ENCODE measurements at places on chromosomes 4 and X.

DNA sequence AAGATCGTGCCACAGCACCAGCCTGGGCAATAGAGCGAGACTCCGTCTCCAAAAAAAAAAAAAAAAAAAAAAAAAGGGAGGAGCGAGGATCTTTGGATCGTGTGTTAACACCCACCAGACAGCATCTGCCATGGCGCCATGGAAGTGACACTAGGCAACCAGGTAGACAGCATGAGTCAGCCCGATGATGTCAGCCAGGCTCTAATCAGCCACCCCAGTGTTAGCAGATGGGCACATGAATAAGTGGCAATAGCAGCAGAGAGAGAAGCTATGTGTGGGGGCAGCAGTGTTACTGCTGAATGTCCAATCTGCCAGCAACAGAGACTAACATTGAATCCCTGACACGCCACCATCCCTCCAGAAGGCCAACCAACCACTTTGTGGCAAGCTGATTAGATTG, 6.6 kb downstream of the SYN1 start:
- no peak for DNase-seq

DNA sequence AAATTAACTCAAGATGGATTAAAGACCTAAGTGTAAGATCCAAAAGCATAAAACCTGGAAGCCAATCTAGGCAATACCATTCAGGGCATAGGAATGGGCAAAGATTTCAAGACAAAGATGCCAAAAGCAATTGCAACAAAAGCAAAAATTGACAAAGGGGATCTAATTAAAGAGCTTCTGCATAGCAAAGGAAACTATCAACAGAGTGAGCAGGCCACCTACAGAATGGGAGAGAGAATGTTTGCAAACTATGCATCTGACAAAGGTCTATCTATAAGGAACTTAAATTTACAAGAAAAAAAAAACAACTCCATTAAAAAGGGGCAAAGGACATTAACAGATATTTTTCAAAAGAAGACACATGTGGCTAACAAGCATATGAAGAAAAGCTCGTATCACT, 171.9 kb downstream of the RAB28 start:
- no peak for DNase-seq

- no peak for DNase-seq
Observed at GRCh38 chr4:125368146-125368545, 53.4 kb downstream of the FAT4 start.

DNA sequence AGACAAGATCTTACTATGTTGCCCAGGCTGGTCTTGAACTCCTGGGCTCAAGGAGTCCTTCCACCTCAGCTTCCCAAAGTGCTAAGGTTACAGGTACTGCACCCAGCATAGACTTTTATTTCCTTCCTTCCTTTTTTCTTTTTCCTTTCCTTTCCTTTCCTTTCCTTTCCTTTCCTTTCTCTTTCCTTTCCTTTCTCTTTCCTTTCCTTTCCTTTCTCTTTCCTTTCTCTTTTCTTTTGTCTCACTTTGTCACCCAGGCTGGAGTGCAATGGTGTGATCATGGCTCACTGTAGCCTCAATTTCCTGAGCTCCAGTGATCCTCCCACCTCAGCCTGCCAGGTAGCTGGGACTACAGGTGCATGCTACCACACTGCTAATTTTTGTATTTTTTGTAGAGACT, 19.4 kb downstream of the DLG3 start:
- no peak for DNase-seq

GRCh38 chr4:88196013-88196365, 37.5 kb upstream of the ABCG2 start:
- DNase-seq = no peak

Measured in suppressor macrophage (primary cell).